ENCODE measurements at places on chromosomes 6 and 20.

GRCh38 chr20:62780696-62781095, 15.6 kb upstream of the MRGBP start:
- no peak for DNase-seq

GRCh38 chr20:3606021-3606420, 57.2 kb downstream of the GFRA4 start:
- DNase-seq, result no peak

DNA sequence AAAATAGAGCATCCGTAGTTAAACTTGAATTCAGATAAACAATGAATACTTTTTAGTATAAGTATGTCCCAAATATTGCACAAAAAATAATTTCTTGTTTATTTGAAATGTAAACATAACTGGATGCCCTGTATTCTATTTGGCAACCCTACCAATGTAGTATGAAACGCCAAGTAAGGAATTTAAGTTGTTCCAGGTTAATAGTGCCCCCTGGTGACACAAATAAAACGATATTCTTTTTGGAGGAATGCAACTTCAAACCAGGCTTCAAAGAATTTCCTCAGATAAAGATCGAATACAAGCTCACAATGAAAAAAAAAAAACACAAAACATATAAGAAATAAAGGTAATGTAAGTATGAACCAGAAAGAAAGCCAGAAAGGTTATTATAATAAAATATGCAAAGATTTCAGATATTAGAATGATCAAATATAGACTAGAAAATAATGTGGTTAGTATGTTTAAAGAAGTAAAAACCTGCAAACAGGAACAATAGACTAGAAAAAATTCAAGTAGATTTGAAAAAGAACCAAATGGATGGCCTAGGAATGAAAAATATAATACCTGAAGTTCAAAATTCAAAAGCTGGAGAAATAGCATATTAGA, 18.4 kb upstream of the AKAP7 start:
- DNase-seq, result peak; percentile 50

GRCh38 chr20:63969838-63970713, at the start of gene ZNF512B:
Gene ZNF512B (minus strand): TSS chr20:63969930. CDS start chr20:63967950, 1,980 bp downstream.
- DNase-seq, result peak; percentile 86

DNA sequence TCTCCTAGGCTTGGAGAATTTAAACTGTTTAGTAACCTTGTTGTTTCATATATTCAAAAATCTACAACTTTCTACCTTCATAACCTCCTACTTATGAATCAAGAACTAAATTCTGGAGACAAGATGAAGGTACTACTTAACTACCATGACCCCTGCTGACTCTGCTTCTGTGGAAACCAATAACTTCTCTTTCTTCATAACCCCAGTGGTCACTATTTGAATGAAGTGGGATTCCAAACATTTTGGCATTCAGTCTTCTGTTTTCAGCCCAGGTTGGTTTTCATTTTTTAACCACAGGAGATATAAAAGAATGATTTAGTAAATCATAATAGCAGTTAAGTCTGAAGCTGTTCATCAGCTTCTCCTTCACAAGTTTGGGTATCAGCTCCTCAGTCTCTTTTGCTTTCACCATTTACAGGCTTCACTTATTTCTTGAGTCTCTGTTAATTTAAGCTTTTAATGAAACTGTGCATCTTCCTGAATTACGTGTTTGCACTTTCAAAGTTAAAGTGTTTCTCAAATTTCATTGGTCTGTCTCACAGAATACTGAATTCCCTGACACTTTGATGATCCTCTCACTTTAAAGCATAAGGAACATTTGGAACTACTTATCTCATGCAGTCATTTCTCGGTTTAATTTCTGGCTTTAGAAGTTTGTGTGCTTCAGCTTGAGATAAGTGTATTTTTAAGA, 9.5 kb downstream of the SENP6 start:
- peak; percentile 16 for DNase-seq

GRCh38 chr20:23381876-23382275, 19.9 kb downstream of the GZF1 start:
- no peak for DNase-seq
